ENCODE measurements at places on chromosomes 7 and 10.

DNA sequence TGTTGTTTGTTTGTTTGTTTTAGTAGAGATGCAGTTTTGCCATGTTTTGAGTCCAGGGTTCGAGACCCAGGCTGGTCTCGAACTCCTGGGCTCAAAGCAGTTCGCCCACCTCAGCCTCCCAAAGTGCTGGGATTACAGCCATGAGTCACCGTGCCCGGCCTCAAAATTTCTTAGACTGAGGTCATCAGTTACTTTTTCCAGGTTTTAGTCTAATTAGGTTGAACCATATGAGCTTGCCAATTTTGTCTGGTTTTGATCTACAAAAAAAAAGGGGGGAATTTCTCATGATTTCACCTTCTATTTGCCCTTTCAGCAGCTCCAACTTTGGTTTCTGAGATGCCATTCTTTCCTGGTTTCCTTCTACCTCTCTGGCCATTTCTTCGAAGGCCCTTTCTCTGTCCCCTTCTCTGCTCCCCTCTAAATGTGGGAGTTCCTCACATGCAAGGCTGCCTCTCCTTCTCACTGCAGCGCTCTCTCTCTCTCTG is 5.5 kb downstream of the CUEDC2 start:
- no peak for DNase-seq

GRCh38 chr7:76233538-76234281 is 32.0 kb downstream of the SRRM3 start:
- no peak for DNase-seq

- no peak for DNase-seq
Measured at GRCh38 chr10:31836569-31837406, 91.8 kb downstream of the ARHGAP12 start.

GRCh38 chr10:126690534-126690933 is 20.0 kb upstream of the C10orf90 start:
- DNase-seq, result no peak

DNA sequence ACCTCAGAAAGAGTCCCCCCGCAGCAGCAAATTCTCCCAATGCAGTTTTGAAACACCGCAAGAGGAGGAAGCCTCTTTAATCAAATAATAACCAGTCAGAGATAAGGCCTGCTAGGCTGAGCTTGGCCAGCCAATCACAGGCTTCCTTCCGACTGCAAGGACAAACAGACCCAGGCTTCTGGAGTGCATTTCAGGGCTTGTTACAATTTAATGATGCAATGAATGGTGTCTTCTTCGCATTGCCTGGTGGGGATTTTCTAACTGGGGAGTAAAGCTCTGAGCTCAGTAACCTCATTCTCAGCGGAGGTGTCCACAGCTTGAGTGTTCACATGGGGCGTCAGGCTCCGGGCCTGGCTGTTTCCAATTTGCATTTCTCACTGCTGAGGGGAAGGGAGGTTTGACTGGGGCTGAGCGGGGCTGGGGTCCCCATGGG is 31.8 kb upstream of the GPAM start:
- DNase-seq, result no peak

- peak; percentile 4 for DNase-seq
Measured at GRCh38 chr7:13288516-13288915, 601.1 kb downstream of the ARL4A start.

DNA sequence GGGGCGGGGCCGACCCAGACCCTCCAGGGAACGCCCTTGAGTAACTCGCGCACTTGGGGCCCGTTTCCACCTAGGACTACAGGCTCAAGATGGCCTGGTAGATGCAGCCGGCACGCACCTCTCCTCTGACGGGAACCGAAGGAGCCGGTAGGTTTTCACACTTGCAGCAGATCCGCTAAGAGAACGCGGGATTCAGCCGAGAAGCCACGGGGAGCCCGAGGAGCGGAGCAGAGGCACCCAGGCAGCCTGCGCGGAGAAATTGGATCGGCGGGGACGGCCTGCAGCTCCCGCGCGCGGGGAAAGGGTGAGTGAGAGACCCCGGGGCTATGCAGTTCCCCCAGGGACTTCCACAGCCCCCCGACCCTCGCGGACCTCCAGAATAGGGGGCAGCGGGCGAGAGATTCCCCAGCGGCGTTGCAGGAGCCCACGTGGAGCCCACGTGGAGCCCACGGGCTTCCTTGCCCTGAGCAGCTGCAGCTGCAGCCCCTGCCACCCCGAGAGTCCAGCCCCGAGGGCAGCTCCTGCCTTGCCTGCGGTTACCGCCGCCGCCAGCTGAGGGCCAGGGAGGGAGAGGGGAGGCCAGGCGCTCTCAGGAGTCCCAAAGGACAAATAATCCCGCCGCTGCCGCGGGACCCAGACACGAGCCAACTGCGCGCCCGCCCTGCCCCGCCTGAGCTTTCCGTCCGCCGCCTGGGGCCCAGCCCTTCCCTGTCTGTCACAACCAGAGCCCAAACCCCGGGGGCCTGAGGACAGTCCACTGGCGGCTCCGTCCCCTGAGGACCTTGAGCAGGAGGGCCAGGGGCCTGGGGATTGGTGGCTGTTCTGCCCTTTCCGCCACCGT is 13.1 kb downstream of the IFT22 start:
- DNase-seq, result peak; percentile 11

DNA sequence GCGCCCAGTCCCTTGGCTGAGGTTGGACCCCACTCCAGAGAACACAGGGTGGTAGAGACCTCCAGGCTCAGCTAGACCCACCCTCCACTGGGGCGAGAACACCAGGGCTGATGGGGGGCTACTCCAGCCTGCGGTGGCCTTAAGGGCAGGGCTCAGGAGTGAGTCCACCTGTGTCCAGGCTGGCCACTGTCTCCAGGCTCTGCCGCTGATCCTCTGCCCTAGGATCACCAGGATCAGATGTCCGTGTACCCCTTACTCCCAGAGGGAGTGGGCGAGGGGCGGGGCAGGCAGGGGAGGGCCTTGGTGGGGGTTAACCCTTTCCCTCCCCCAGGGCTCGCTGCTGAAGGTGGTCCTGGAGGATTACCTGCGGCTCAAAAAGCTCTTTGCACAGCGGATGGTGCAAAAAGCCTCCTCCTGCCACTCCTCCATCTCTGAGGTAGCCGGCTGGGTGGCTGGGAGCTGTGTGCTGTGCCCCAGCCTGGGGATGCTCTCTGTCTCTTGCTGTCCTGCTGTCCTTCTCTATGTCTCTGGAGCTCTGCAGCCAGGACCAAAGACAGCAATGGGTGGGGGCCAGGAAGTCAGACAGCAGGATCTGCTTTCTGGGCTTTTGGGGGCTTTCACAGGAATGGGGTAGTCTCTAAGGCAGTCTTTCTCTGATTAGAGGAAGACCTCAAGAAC is 38.0 kb downstream of the PSAP start:
- no peak for DNase-seq

- no peak for DNase-seq
Measured at GRCh38 chr10:26861205-26861998, 644 bp upstream of the ABI1 start.

- DNase-seq, result peak; percentile 84
Measured at GRCh38 chr10:130021383-130021950, 57.4 kb upstream of the EBF3 start.

DNA sequence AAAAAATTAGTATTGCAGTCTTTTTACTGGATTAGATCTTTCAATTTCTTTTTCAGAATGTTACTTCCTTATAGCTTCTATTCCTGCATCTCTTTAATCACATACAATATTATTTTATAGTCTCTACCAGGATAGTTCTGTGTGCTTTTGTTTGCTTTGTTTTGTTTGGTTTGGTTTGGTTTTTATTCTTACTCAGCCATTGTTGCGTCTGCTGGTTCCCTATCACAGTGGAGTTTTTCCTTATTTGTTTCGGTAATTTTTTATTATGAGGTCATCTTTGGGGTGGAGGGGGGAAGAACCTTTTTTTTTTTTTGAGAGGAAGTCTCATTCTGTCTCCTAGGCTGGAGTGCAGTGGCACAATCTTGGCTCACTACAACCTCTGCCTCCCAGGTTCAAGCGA is 9.0 kb upstream of the BAIAP2L1 start:
- DNase-seq, result no peak

DNA sequence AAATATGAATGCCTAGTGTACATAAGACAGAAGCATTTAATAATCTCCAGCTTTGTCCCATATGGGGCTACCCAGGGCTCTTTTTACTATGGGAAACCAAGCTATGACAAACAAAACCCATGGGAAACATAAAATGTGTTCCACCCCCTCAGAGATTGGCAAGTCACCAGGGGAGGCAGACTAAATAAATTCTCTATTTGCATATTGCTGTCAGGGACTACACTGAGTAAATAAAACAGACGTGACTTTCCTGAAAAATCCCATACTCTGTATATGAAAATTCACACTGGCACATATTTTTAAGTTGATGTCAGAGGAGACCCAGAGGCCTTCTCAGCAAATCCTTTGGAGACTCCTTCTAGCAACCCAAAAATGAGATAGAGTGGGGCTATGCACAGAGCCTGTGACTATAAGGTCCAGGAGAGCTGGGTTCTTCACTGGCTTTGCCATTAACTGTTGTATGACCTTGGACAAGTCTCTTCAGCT is 44.0 kb upstream of the HPSE2 start:
- DNase-seq, result peak; percentile 77

DNA sequence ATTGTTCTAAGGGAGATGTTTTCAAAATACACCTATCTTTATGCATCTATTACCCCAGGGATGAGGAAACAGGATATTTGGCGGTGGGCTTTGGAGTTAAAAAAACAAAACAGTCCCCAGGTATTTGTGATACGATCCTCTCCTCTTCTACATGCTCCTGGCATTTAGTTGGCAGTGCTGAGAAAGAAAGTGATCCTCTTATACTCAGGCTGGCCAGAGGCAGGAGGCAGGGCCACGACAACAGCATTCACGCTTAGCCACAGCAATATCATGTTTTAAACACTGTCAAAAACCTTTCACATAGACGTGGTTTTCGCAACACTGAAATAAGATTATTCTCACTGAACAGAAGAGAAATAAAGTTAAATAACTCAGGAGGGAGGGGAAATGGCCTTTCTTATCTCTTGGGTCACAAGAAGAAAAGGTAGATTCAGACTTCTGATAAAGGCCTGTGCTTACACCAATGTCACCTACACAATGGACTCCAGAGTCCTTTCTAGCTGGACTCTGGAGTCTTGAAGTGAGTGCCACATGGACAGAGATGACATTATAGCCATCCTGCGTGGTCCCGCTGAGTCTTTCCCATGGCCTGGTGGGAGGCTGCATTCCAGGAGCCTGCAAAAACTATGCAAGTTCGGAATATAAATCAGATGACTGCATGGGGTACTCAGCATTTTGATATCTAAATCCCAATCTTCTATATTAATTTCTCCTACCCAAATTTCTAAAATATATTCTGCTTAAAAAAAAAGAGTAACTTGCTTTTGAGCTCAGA is 88.7 kb downstream of the PIP4K2A start:
- DNase-seq, result no peak

DNA sequence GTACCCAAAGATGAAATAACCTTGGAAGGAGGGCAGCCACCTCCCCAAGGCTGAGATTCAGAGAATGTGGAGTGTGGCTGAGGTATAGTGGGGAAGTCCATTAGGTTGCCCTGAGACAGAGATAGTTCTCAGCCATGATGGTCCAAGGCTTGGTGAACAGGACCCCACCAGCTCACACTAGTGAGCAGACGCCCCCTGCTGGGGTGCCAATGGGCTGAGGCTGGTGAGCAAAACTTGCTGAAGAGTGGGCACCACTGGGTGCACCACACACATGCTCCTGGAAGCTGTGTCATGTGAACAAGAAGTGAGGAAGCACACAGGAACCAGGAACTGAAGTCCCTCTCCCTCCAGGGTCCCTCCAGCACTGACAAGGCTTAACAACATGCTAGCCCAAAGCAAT is 8.9 kb downstream of the FBXL13 start:
- no peak for DNase-seq

- no peak for DNase-seq
Measured at GRCh38 chr10:88617772-88618300, 31.3 kb downstream of the LIPJ start.

DNA sequence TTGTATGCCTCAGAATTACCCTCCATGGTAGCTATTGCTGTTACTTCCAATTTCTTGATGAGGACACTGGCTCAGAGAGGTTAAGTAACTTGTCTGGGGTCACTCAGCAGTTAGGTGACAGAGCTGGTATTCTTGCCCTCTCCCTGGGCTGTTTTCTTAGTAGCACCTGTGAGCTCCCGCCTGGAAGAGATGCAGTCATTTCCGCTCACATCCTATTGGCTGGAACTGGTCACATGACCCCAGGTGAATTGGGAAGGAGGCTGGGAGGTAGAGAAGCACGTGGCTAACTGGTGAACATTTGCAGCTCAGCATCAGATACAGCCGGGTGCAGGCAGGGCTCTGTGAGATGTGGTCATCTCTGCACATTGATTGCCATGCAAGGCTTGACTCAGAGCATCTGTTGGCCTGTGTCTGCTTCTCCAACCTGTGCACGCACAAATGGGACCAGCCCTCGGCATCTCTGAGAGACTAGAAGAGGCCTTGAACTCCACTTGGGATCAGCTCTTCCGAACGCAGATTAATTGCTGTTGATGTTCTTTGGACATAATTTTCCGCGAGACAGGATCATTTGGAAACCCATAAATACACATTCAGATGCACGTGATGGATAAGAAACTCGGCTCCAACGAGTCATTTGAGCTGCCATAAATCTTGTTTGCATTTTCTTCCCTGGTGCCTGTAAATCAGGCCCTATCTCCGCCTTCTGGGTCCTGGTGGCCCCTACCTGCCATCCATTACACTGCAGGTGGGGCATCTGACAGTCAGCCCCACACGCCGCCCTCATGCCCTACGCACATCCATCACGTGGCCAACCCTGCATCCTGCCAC is 42.8 kb downstream of the MYL10 start:
- DNase-seq, result no peak

DNA sequence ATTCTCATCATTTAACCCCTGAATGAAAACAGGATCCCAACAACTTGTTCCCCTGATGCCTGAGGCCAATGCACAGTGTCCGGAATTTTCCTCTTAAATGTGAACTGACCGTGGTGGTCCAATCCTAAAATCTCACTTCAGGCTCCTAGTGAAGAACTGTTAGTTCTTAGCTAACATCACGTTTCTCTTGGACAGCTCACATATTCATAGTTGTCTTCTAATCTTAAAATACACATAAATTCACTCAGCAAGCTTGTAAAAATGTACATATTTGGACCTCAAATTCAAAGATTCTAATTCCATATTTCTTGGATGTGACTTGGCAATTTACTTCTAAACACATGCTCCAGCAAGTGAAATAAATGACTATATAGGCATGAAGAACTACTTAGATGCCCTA is 297.2 kb downstream of the PCDH15 start:
- DNase-seq, result no peak

- DNase-seq, result peak; percentile 62
Measured at GRCh38 chr10:52755297-52756062, 17.1 kb downstream of the MBL2 start.

GRCh38 chr7:27182861-27183681 is 2.0 kb downstream of the HOXA11 start:
- DNase-seq, result no peak

- no peak for DNase-seq
Measured at GRCh38 chr10:98097616-98098015, 36.8 kb upstream of the R3HCC1L start.

DNA sequence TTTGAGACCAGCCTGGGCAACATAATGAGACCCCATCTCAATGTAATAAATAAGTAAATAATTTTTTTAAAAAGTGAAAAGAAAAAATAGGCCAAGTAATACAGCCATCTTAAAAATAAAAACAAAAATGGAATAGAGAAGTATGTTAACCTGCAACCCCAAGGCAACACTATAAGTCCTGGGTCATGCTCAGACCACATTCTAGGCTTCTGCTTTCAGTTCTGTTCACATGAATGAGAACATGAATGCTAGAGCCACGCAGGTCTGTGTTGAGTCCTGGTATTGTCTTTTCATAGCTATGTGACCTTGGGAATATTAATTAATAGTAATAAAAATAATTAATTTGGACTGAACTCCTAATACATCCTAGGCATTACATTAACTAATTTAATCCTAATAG is 284.0 kb downstream of the AUTS2 start:
- no peak for DNase-seq

Measured in fibroblast of skin of left quadriceps (primary cell).